Adrenal gland (tissue), 19 donors: ENCODE measurements at places on chromosomes 6 and 20. TPM values are rescaled to one million over a fixed set of nuclear protein-coding genes. Genes with fewer than 3 reads are reported as not detected.
A peak's percentile ranks its signal among the peaks of the same experiment; 100 is the strongest.

GRCh38 chr6:118918329-118918725, 16.6 kb downstream of the MCM9 start:
- DNase-seq: no peak

DNA sequence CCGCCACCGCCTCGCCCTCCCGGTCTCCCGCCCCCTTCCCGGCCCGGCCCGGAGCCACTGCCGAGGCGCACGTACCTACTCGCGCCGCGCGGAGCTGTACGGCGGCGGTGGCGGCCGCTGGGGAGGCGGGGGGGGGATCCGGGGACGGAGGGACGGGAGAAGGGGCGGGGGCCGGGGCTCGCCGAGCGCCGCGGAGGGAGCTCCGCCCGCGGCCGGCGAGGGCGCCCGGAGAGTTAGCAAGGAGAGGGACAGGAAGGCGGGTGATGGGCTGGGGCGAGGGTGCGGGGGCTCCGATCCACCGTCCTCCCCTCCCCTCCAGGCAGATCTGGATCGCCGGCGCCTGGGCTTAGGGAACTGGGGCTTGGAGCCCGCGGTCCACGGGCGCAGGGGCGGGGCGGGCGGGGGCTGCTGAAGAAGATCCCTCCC, 548 bp upstream of the TMEM74B start:
- no peak for DNase-seq

The TFAP2A gene
- 0.18 TPM for polyA plus RNA-seq

DNA sequence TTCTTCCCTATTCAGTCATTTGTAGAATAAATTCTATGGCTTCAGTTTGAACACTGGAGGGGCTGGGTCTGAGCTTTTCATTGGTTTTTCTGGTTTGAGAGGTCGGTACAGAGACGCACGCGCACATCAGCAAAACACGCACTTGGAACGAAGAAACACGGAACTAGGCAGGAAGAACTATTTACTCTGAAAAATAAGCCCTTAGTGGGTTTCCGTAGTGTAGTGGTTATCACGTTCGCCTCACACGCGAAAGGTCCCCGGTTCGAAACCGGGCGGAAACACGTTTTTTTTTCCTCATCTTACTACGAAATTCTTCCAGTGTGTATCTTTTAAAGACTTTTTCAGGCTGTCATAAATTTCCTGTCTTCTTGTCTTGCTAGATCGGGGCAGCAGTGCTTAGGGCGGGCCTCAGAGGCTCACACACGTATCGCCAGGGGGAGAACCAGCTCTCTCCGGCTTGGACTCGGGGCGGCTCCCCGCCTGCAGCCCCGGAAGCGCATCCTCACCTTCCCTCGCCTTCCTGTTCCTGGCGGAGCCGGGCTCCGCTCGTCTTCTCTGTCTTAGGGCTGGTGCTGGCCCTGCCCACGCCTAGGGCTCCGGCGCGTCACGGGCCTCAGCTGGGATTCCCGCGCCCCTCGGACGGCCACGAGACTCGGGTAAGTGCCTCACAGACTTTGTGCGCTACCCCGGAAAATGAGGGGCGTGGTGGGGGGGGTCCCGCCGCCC, at the start of gene HMGN4:
Gene HMGN4 (plus strand): TSS at position 521 of the 726 bp plus-strand sequence. CDS start 6,841 bp downstream, outside the sequence.
- DNase-seq: peak; percentile 86

DNA sequence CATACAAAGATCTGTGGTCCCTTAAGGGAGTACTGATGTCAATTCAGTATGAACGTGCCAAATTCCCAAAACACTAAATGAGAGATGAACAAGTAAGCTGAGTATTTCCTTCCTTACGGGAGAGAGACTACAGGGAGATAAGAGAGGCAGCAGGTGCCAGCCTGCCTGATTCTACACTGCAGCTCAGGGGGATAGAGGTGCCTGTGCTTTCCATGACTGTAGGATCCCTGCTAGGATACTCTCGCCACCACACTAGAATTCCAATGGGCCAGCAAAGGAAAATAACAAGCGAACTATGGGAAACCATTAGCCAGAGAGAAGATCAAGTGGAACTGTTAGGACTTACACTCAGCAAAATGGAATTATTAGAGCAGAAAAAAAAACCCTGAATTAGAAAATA, 198.5 kb upstream of the BTBD3 start:
- no peak for DNase-seq

- no peak for DNase-seq
These were observed 167.8 kb upstream of the UST start for GRCh38 chr6:148578837-148579565.

DNA sequence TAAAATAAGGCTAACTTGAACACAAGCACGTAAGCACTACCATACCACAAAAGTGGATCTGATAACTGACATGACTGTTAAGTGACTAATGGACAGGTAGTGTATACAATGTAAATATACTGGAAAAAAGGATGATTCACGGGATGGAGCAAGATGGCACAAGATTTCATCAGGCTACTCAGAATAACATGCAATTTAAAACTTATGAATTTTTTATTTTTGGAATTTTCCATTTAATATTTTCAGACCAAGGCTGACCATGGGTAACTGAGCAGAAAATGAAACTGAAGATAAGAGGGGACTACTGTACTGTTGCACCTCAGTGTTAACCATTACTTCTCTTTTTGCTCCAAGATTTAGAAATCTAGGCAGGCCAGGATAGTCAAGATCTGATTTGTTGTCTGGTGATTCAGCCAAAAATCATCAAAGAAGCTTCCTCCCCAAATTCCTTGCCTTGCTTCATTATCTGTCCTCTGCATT, 45.4 kb downstream of the TPBG start:
- DNase-seq: no peak

The HLA-DQB1 gene
- 8.8 TPM for polyA plus RNA-seq

- peak; percentile 52 for DNase-seq
These were observed 142.9 kb downstream of the HIVEP2 start for GRCh38 chr6:142802124-142802523.

DNA sequence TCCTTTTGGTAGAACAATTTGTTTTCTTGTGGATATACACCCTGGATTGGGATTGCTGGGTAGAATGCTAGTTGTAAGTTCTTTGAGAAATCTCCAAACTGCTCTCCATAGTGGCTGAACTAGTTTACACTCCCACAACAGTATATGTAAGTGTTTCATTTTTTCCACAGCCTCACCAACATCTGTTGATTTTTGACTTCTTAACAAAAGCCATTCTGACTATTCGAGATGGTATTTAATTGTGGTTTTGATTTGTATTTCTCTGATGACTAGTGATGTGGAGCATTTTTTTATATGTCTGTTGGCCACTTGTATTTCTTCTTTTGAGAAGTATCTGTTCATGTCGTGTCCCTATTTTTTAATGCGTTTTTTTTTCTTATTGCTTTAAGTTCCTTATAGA, 444.1 kb downstream of the CBLN4 start:
- no peak for DNase-seq

DNA sequence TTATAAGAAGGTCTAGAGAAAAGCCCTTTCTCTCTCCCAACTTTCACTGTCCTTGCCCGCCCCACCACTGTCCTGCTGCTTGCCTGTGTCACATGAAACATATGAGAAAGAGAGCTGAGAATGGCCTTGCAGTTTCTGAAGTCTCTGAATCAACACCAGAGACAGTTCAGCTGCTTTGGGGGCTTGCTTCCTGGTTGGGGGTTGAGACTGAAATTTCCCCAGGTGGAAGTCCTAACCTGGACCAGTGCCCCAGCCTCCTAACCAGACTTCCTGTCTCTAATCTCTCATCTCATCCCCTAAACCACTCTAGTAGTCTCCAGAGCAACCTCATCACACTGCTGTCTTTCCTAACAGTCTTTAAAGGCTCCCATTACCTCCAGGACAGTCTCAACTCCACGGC, 10.7 kb downstream of the TRAM2 start:
- no peak for DNase-seq

DNA sequence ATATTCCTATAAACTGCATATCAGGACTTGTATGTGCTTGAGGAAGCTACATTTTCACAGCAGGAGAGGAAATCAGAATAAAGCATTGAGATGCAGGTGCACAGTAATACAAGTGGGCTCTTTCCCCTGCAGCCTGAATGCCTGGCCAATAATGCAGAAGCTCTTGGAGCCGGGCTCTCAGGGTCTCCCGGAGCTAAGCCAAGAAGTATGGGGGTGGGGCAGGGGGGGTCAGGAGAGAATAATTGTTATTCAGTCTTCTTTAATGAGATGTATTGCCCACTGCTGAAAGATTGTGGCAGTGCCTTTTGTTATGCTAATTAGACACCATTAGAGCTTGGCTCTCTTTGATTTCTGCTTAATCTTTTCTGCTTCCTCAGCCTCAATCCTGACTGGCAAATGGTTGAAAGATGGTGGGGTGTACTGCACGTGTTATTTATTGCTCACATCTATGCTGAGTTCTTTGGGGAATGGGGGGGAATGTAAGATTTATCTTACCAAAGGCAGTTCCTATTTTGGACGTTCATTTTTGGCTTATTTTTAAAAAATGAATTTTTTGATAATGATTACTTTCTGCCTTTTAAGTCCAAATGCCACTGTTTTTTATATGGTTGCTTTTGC, 407.6 kb upstream of the SOX4 start:
- DNase-seq: no peak

The NKX2-4 gene
- not detected for polyA plus RNA-seq

DNA sequence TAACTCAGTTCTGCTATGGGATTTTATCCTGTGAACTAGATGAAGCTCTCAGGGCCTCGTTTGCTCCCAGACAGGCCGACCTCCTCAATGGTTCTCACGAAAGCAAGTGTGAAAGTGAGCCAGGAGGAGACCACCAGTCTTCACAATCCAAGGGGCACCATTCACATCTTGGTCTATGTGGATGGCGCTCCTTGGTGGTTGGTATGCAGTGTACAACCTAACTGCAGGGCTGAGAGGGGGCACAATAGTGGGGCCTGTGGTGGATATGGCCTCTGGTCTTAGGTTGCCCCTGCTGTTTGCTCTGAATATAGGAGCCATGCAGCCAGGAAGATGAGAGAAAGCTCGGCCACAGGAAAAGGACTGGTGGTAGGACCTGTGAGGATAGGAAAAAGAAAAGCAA, 24.7 kb downstream of the TRIM26 start:
- DNase-seq: no peak

DNA sequence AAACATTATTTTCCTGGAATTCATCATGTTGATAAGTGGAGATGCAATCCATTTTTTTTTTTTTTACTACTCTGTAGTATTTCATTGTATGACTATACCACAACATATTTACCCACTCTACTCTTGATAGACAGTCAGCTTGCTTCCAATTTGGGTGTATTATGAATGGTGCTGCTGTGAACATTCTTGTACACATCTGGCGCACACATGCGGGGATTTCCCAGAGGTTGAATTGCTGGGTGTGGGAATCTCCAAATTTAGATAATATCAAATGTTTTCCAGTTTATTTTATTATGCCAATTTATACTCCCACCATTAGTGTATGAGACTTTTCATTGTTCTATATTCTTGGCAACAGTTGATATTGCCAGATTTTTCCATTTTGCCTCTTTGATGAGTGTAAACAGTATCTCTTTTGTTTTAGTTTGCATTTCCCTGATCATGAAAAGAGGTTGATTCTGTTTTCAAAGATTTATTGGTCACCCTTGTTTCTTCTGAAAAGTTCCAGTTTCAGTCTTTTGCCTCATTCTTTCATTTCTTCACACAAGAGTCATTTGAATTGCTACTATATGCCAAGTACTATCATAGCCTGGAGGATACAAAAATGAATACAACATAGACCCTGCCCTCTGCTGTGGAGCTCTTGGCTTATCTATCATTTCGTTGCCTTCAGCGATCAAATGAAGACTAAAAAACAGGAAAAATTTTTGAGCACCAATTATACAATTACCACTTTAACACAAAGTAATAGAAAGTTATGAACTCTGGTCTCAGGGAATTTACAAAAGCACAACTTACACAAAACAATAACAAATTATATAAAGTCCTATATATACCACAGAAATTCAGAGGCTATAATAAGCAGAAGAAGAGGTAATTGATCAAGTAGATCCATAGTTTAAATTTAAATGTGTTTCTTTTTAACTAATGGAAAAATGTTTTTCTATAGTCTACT, 17.1 kb upstream of the NCOA7 start:
- DNase-seq: no peak

DNA sequence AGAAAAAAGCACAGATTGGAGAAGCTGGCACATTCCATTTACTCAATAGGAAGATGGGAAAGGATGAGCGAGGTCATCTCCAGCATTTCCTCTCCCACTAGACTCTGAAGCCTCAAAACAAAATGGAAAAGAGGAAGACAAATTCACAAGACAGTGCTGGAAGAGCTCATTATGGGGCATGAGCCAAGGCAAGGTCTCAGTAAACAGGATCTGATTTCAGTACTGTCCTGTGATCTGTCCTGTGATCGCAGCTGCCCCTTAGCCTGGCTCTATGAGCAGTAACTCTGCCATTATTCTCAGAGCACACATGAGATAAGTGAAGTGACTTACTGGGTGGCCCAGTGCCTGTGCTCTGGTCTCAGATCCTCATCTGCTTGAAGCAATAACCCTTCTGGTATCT, 68.1 kb upstream of the SLC4A11 start:
- DNase-seq: peak; percentile 42

DNA sequence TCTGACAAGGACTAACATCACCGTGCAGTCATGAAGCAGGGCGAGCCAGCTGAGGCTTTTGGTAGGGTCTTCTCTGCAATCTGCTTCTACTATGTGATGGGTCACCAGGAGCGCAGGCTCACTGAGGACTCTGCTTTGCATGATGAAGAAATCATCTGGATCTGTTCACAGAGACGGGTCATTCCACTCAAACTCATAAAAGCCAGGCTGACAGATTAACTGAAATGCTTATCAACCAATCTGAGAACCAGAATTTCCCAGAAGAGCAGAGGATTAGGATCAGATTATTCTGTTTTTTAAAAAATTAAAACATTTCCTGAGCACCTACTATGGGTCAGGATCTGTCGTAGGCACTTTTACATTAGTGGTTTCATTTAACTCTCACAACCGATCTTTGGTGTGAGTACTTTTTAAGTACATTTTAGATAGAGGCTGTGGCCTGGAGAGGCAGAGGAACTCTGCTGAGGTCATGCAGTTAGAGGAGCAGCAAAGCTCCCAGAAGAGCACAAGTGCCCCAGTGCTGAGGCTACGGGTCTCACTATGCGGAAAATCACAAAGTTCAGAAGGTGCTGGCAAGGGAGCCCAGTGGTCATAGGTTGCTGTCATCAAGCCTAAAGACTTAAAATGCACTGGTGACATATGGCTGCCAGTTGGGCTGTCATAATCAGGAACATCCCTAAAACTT, 109.1 kb downstream of the BACH2 start:
- DNase-seq: no peak

GRCh38 chr6:34901930-34902329, 12.9 kb downstream of the ANKS1A start:
- no peak for DNase-seq

The TINAG gene
- polyA plus RNA-seq: not detected

- no peak for DNase-seq
These were observed 400.7 kb downstream of the ZFAND3 start for GRCh38 chr6:38220069-38220723.

The C6orf15 gene
- not detected for polyA plus RNA-seq

The PTK6 gene
- polyA plus RNA-seq: 0.72 TPM

The MPC1 gene
- 55.6 TPM for polyA plus RNA-seq
